ENCODE measurements at places on chromosomes 6 and 20.
A peak's percentile ranks its signal among the peaks of the same experiment; 100 is the strongest.

GRCh38 chr6:91094341-91094740 is 507.5 kb upstream of the MAP3K7 start:
- no peak for DNase-seq

DNA sequence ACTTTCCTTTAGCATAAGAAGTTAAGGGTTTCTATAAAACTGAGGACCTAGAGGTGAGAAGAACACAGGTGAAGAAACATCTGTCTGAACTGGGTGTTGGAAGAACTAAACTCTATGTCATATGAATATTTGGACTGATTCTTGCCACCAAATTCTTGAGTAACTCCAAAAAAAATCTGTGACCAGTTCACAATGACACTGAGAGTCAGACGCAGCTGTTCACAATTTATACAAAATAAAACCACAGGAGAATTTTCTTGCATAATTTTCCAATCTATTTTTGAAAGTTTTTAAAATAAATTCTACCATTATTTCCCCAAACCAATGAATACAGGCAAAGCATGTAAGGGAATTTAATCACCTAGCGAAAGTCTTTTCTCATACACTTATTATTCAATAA is 148.1 kb upstream of the TCF21 start:
- DNase-seq, result no peak

GRCh38 chr20:18011482-18011881 is 42.7 kb downstream of the MGME1 start:
- DNase-seq, result no peak

GRCh38 chr6:170269151-170269845 is 21.6 kb downstream of the DLL1 start:
- DNase-seq, result no peak

DNA sequence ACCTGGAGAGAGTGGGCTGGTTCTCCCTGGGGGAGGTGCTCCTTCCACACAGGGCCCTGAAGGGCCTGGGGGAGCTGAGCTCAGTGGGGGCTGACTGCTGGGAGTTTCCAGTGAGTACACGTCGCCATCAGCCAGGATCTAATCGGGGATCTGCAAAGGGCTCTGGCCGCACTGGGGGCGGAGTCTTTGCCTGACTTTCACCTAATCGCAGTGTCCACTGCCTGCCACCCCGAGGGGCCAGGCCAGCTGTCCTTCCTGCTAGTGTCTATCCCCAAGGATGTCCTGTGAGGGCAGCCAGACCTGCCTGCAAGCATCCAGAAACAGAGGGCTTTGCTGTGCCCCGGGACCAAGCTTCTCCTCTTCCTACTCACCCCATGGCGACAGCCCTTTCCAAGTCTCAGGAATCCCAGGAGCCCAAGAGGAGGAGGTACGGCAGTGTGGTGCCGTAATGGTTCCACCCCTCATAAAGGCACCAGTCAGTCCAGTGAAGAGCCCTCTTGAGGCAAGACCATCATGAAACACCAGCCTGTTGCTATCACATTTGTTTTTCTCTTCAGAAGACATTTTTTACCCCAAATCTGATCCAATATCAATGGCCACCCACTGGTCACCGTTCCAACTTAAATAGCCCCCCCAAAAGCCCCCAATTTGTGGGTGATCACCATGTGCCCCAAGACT is 243.1 kb upstream of the ECI2 start:
- no peak for DNase-seq

DNA sequence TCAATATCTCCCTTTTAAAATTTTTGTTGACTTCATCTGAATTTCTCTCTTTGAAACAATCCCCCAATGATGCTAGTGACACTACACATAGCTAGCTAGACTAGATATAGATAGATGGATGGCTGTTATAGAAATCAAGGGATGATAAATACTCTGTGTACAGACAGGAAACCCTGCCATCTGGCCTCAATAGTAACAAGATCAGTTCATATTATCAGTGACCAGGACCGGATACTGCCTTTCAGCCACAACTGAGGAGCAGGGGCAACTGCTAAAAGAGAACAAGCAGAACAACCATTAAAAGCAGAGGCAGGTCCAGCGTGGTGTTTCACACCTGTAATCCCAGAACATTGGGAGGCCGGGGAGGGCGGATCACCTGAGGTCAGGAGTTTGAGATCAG is 118.3 kb upstream of the FAM184A start:
- DNase-seq, result no peak

GRCh38 chr20:14830899-14831298 is 493.5 kb upstream of the FLRT3 start:
- DNase-seq, result no peak

- DNase-seq, result no peak
These were observed 954 bp upstream of the BLCAP start for GRCh38 chr20:37528446-37529213.

GRCh38 chr6:13733178-13733887 is 21.7 kb upstream of the RANBP9 start:
- peak; percentile 91 for DNase-seq

GRCh38 chr6:113860181-113860955 is 3.2 kb downstream of the MARCKS start:
- DNase-seq, result peak; percentile 29

- DNase-seq, result no peak
These were observed 489.8 kb upstream of the SOX4 start for GRCh38 chr6:21103626-21104224.

- DNase-seq, result no peak
These were observed 8.8 kb downstream of the RSPH3 start for GRCh38 chr6:158991017-158991723.

DNA sequence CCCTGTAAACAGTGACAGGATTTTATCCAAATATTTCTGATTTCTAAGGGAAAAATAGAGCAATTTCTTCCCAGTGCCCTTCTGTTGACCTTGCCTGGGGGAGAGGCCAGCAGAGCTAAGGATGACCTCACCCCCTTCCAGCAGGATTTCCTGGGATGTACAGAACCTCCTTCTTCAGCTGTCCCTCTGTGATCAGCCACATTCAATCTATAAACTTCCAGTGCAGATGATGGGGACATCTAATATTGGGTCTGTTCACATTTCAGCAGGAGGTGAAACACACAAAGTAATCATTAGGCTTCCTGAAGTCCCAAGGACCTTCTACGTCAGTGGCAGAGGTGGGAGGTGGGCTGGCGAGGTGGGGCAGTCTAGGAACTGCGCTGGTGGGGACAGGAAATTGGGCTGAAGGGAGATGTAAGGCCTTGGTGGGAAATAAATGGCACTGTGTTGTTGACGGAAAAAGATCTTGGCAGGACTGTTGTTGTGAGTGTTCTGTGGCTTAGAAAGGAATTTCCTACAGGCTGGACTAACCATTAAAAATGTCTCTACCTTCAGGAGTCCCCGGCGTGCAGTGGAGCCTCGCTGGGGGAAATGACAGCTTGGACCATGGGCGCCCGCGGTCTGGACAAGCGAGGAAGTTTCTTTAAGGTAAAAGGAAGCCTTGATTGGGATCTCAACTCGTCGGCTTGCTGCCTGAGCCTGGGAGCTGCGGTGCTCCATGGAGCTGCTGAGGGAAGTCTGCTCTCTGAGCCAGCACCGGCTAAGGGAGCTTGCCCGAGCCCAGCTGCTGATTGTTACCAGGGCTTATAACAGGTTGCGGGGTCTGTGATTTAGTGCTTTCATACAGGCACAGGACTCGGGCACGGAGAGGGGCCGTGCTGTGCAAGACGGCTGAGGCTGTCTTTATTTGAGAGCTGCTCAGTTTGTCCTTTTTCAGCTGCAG is 127.9 kb upstream of the NAA20 start:
- peak; percentile 60 for DNase-seq

DNA sequence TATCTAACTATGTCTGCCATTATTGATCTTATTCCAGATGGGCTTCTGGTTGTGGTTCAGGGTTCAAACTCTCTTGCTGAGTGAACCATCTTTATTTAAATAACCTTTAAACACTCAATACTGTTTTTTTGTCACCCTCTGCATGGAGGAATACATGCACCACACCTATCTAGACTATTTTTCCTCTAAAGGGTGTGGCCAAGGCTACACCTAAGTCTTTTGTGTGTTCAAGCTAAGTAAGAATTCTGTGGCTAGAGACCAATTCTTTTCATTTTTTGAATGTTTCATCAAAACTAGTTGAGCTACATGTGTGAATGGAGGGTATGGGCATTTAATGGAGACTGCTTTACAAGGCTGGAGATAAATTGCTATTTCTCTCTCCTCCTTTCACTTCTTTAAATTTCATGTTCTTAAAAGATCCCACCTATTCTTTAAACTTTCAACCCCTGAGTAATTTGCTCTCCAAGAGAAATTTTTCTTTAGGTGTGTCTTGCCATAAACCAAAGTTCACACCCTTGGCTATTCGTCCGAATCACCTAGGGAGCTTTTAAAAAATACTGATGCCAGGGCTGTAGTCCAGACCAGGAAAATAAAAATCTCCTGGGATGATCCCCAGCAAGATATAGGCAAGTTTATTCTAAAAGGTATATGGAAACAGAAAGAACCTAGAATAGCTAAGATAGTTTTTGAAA is 24.8 kb upstream of the MBOAT1 start:
- DNase-seq, result no peak

Measured in AG08396 (cell line).